Activated CD8-positive, alpha-beta memory T cell treated with anti-CD3 and anti-CD28 coated beads for 1 hour (primary cell): ENCODE measurements at places on chromosomes 3 and 15.

GRCh38 chr15:47066392-47066791, 650.9 kb upstream of the SEMA6D start:
- DNase-seq, result no peak

DNA sequence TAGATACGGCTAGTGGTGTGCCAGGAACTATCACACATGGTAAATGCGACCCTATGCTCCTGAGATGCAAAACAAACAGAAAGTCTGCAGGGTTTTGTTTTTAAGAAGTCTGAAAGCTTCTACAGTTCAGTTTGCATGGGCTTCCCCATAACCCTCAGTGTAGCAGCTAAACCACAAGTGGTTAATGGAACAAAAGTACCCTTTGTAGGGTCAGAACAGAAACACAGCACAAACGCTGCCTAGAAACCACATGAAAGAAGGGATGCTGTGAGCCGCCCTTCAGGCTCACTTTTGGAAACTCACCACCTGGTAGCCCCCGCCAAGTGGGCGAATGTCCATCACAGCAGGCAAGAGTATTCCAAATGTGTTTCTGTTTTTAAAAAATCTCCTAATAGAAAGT, 46.2 kb downstream of the CTDSPL start:
- no peak for DNase-seq

DNA sequence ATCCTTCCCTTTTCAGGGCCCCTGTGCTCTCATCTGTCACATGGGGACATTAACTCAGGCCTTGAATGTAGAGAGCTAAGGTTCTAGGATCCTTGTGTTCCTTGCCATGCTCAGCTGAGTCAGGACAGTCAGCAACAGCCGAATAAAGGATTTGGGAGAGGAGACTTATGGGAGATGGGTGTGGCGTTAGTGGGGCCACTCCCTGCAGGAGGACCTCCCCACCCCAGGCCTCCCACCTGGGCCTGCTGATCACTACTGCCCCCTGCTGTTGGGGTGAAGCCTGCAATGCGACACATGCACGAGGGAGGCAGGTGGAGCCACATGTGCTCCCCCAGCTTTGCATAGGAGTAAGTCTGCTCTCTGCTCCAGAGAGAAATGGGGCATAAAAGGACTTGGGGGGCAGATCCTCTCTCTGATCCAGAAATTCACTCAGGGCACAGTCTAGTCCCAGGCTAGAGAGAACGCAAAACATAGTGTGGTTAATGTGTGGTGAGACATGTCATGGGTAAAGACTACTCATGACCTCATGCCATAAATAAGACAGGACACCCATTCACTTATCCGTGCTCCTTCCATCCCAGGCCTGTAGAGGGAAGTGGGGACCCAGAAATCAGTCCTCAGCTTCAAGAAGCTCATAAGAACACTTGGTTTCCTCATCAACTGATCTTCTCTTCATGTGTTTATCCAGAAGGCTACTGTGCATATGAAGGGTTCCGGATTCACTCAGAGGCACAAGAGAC, 19.4 kb downstream of the RBP1 start:
- no peak for DNase-seq

DNA sequence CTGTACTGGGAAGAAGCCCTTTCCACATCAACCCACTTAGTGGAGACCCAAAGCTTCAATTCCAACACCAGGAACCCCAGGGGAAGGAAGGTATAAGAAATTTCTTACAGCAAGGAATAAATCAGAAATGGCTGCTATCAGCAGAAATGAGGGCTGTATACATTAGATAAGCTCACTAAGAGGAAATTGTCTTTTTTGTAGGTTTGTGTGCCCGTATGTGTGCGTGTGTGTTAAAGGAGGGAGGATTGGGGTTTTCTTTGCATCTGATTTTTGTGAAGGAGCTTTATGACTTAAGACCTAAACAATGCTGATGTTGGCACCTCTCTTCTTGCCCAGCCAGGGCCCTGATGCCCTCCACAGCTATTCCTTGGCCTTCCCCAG, 18.6 kb downstream of the ARRDC4 start:
- no peak for DNase-seq

DNA sequence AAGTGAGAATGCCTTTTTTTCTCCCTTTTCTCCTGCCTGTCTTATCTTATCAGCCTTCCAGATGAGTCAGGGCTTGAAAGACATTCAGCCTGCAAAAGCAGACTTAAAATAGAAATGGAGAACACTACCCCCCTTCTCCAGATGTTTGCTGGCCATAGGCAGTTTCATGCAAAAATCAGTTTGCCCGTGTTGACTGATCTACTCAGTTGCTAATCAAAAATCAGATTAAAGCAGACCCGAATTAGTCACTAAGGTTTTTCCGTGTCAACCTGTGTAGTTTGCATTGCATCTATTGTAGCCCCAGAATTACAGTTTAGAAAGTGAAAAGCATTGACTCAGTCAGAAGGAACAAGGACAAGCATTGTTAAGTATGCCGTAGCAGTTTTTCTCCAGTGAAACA, 56.2 kb downstream of the IL5RA start:
- DNase-seq, result no peak

GRCh38 chr15:97196048-97197014, 764.2 kb upstream of the ARRDC4 start:
- DNase-seq, result no peak

GRCh38 chr15:47732248-47732647, 14.9 kb downstream of the SEMA6D start:
- DNase-seq, result no peak
